SHP77 (cell line): ENCODE measurements at places on chromosomes 5 and 9.

DNA sequence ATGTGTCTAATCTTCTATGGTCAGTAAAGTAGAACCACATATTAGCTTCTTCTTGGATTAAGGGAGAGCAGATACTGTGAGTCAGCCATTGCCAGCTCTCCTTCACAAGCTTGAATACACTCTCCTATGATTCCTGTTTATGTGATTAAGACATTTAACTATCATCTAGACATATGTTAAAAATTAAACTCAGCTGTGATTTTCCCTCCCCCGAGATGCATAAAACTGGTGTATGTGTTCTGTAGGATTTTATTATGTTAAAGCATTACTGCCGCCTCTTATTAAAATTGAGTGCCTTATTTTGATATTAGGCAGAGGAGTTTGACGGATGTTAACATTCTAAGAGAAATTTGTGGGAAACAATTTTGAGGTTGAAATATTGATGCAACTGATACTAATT is 114.6 kb downstream of the ACTBL2 start:
- no peak for DNase-seq

DNA sequence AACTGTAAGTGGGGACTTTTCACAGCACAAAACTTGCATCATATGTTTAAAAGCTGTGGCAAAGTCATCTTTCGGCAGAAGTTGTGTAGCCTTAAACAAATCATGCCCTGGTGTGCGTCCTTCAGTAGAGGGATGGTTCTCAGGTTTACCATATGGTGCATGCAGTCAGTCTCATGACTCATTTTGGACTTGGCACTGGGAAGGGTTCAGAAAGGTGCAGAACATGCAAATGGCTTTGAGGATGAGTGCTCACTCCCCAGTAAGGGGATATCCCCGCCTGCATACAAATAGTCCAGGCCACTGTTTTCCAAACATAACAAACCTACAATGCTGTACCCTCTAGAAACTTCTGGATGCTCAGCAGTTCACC is 260.3 kb downstream of the NDUFS4 start:
- DNase-seq: no peak

- peak; percentile 76 for DNase-seq
Observed at GRCh38 chr5:16673241-16674201, 56.7 kb upstream of the RETREG1 start.

DNA sequence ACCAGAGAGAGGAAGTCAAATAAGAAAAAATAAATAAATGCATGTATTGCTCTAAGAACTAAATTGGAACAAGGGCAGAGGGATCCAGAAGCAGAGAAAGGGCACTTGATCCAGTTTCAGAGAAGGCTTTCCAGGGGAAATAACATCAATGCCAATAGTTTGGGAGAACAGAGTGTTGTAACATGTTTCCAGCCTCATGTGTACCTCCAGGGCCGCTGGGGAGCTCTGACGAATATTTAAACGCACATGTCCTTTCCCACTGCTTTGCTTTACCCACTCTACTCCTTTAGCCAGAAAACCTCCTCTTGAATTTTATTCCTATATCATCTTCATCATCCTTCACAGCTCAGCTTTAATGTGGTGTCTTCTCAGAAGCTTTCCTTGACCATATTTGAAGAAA is 233.7 kb downstream of the ENC1 start:
- DNase-seq: no peak

- no peak for DNase-seq
Observed at GRCh38 chr5:30930736-30931135, 262.8 kb upstream of the CDH6 start.

DNA sequence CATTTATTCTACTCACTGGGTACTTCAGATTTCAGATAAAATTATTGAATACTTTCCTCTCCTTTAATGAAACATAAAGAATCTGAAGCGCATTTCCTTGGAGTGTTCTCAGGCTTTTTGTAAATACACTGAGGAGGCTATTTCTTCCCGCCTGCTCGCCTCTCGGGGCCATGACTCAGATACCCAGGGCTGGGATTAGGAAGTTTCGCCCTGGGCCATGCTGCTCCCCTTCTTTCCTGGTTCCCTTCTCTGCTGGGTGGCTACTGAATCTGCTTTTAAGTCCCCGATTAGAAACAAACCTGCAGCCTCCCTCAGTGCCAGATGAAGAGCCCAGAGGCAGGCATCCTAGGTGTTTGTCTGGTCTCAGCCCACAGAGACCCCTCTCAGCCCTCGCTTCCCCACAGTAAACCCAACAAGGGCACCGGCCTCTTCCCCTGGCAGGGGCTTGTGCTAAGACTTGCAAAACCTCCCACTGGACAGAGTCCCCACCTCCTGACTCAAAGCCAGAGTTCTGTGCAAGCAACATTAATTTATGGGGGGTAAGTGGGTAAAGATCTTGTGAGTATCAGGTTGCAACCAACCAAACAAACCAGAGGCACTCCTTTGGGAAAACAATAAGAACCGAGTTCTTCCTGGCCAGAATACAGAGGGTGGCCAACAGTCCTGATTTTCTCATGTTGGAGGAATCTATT is 30.7 kb upstream of the IRX1 start:
- no peak for DNase-seq

DNA sequence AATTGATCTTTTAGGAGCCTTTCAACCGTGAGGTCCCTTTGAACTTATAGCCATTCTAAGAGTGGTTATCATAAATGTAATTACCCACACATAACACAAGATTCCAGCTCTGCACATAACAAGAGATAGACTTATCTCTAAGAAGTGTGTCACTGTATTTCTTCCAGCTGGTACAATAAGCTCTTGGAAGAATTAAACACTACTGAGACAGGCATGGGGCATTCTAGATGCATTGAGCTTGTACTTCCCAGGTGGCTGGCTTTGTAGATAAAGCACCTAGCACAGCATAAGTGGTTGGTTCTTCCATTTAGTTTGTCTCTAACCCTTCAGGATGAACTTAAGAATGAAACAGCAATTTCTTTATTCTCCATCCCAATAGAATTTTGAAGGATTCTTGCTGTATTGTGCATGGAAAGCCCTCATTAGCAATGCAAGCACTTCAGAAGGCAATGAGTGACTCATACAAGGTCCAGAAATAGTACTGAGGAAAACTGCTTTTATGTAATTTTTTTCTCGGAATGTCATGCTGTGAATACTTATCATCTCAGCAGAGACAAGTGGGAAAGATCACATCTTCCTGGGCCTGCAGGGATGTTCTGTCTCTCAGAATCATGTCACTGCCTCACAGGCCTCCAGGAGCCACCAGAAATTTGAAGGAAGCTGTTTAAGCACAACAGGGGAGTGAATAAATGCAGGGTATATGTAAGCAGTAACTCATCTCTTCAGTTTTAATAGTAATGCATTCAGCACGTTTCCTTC is 91.1 kb upstream of the CD180 start:
- no peak for DNase-seq

- no peak for DNase-seq
Observed at GRCh38 chr9:113803811-113804589, 72.1 kb upstream of the ZNF618 start.

- DNase-seq: no peak
Observed at GRCh38 chr5:39515881-39516280, 91.1 kb upstream of the DAB2 start.

DNA sequence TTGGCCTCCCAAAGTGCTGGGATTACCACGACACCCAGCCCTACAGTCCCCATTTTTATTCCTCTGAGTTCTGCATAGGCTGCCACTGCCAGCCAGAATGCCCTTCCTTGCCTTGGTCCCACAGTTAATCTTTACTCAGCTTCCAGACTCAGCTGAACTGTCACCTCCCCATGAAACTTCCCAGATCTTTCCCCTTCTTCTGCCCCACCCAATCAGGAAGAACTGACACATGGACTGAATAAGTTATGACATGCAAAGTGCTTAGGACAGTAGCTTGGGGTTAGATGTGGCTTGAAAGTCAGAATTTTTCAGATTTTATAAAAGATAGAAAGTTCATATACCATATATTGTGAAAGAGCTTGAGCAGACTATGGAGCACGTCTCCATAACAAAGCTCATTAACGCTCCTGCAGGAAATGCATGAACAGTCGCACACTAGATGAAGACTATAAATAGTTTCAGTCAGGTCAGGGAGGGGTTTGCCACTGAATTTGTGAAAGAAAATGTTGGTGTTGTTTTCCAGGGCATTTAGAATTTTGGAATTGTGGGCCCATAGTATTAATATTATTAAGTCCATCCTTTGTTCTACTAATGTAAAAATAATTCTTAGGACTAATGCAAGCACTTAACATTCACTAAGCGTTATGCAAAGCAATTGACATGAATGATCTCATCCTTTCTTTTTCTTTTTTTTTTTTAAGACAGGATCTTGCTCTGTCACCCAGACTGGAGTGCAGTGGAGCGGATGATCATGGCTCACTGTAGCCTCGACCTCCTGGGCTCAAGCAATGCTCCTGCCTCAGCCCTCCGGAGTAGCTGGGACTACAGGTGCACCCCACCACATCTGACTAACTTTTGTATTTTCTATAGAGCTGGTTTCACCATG is 36.1 kb upstream of the DENND1A start:
- no peak for DNase-seq

GRCh38 chr5:61461926-61462325 is 129.9 kb downstream of the ZSWIM6 start:
- no peak for DNase-seq

DNA sequence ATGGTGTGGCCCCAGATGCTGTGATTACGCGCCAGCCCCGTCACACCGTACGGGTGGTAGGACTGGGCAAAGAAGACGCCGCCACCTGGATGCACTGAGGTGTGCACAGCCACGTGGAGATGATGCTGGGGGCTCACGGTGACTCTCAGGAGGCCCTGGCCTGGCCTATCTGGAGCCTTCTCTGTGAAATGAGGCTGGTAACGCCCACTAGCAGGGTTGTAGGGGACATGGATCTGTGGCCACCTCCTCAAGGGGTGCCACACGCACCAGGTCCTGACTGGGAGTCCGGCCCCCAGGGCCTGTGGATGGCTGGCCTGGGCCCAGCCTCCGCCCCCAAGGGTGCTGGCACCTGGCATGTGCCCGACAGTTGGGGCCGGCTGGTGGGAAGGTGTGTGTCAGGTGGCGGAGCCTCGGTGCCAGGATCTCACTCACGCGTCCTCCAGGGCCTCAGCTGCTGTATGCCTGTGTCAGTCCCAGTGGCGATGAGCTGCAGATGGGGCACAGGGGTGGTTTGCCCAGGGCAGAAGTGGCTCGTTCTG is 32.4 kb downstream of the NEK6 start:
- DNase-seq: no peak

DNA sequence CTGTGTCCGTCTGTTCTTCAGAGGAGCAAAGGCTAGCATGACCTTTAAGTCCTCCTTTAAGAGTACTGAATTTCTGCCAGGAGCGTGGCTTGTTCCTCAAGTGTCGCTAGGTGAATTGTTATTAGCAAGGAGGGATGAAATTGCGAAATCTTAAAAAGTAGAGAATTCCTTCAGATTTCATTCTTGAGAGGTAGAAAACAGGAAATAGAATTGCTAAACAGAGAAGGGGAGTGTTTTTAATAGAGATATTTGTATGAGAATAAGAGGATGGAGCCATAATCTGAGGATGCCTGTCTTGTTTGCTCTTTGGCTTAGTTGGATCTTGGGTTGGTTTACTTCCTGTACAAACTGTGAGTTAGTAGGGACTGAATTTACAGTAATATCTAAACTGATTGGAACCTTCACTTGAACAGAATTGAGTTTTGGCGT is 39.2 kb downstream of the EXOSC2 start:
- no peak for DNase-seq

DNA sequence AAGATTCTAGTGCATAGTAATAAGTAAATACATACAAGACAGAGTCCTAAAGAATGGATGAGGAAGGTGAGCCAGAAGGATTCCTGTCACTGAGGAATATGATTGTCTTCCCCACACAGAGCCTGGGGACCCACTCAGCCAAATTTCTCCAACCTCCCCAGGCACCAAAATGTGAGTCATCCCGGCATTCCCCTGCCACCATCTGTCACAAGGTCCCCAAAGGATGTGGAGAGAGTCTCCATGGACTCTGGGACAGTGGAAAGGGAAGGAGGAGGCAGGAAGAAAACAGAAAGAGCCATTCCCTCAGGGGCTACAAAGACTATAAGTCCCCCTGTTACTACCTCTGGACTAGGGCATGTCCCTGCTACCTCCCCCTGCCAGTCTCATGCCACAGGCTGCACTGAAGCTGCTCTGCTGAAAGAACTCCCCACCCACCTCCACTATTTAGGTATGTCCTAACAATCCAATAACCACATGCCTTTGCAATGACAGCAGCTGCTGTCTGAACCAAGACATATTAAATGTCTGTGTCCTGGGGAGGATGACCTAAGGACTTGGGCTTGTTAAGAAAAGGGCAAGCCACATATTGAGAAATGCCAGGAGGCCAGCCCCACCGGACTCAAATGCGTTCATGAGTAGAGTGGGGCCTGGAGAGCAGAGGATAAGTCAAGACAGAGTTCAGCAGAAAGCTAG is 10.7 kb upstream of the OR5C1 start:
- DNase-seq: no peak

DNA sequence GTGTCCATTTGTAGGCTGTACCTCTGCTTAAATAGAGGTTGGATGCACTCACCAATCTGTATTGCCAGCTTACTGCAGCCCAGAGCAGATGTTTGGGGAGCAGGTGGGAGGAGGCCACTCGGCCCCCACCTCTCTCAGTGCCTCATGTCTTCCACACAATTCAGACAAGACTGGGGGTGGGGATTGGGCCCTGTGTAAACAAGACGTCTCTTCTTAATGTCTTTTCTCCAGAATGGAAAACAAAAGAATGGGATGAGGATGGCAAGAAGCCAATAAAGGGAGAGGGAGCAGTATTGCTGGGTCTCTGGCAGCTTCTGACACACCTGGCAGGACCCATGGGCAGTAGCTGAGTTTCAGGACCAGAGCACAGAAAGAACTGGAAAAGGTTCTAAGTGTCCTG is 64.9 kb downstream of the SIL1 start:
- peak; percentile 87 for DNase-seq

GRCh38 chr5:43771611-43772031 is 168.6 kb downstream of the NNT start:
- no peak for DNase-seq

DNA sequence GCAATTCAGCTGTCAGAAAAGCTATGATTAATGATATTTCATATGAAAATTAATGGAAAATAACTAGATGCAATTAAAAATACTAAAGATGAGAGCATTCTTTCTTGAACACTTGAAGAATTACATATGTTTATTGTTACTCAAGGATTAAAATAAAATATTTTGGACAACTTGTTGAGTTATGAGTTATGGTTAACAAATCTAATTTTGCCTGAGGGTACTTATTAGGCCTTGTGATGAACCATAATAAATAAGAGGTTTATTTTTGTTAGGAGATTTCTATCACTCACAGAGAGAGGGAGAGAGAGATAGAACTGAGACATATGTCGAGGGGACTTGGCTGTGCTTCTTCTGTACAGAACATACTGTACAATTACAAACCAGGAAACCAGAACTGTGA is 183.7 kb downstream of the ISL1 start:
- no peak for DNase-seq

DNA sequence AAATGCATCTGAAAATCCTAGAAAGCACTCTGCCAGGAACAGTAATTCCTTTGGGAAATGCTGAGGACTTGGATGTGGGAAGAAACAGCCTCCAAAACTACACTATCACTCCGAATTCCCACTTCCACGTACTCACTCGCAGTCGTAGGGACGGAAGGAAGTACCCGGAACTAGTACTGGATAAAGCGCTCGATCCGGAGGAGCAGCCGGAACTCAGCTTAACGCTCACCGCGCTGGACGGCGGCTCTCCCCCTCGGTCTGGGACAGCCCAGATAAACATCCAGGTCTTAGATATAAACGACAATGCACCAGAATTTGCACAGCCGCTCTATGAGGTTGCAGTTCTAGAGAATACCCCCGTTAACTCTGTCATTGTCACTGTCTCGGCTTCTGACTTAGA is 786 bp downstream of the PCDHB3 start:
- no peak for DNase-seq
